ENCODE measurements at places on chromosomes 11 and 22.
A peak's percentile ranks its signal among the peaks of the same experiment; 100 is the strongest.

DNA sequence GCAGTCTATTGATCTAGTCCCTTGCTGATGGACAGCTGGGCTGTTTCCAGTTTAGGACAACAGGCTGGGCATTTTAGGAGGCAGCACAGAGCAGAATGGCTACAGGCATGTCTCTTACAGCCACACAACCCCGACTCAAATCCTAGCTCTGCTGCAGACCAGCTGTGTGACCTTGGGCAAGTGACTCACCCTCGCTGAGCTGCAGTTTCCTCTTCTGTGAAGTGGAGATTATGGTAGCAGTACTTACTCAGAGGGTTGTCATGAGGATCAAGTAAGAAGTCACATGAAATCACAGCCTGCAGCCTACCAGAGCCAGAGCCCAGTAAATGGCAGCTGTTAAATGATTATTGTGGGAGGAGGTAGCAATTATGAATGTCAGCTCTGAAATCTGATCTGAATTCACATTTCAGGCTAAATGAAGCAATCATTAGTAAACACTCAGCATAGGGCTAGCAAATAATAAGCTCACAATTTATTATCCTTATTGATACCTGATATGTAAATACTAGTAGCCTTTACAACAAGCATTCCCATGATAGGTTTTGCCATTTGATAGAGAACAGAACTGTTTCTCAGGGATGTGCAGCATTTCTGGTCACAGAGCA, 58.9 kb downstream of the MYEOV start:
- DNase-seq, result peak; percentile 84

- DNase-seq, result no peak
These were observed 25.3 kb downstream of the SLC25A18 start for GRCh38 chr22:17588606-17589005.

DNA sequence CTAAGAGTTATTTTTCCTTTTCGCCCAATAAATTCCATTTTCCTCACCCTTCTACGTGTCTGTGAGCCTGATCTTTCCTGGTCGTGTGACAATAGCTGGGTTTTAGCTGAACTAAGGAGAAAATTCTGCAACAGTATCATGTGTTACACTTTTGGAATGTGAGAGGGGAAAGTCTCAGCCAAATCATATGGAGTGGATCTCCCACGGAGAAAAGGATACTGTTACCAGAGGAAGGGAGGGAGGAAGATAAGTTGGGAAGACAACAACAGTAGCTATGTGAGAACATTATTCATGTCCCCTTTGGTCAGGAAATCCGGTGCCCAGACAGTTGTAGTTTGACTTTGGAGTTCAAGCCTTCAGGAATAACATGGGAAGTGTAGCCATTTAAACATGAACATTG, 584.0 kb upstream of the RAG2 start:
- no peak for DNase-seq

DNA sequence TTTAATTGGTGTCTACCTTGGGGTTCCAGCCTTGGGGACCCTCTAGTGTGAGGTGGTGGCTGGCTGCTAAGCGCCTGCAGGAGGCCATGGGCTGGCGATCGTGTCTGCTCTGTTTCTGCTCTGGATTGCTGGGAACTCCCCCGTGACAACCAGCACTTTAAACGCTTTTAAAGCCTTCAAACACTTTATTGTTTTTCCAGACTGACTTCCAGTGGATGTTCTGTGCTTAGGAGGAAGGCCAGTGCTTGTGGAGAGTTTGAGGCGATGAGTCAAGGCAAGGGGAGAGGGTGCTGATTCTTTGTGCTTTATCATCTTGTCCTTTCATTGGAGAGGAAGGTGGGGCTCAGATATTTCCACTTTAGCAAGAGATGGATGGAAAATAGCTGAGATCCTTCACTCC, 81.6 kb downstream of the FLI1 start:
- DNase-seq, result no peak

DNA sequence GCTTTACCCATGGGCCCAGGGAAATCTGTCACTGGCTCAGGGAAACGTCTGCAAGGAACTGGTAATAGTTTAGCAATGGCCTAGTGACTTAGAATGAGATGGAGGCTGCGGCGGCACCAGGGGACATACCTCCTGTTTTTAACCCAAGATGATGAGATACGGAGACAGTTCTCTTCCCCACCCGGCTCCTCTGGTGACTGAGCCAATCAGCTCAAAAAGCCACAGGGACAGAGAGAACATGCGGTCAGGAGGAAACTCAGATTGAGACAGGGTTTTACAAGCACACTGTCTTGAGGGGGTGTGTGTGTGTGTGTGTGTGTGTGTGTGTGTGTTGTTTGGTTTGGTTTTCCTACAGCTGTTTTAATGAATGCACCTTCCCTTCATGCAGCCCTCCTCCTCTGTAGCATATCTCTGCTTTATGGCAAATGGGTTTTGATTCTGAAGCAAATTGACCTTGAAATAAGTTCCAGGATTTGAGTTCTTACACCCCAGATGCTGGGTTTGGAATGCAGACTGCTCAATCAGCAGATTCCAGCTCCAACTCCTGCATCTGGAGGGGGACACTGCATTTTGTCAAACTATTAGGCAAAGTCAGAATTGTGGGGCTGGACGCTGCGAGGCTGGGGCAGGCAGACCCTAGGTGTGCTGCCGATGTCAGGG, 246.2 kb downstream of the NTM start:
- no peak for DNase-seq

GRCh38 chr22:16967453-16968217, 40.4 kb downstream of the GAB4 start:
- no peak for DNase-seq

GRCh38 chr22:20111689-20112622, 3.9 kb upstream of the RANBP1 start:
- no peak for DNase-seq

GRCh38 chr11:29184939-29185890, 831.6 kb downstream of the KCNA4 start:
- peak; percentile 85 for DNase-seq

All from GM04504 (cell line).